ENCODE measurements at places on chromosomes 7 and 10. TPM values are rescaled to one million over a fixed set of nuclear protein-coding genes. Genes with fewer than 3 reads are reported as not detected.
A peak's percentile ranks its signal among the peaks of the same experiment; 100 is the strongest.

The RNF148 gene
- 0.40 TPM for total RNA-seq

The FAM25C gene
- not detected for total RNA-seq

- no peak for DNase-seq
Observed at GRCh38 chr10:31949266-31949665, 20.6 kb upstream of the ARHGAP12 start.

DNA sequence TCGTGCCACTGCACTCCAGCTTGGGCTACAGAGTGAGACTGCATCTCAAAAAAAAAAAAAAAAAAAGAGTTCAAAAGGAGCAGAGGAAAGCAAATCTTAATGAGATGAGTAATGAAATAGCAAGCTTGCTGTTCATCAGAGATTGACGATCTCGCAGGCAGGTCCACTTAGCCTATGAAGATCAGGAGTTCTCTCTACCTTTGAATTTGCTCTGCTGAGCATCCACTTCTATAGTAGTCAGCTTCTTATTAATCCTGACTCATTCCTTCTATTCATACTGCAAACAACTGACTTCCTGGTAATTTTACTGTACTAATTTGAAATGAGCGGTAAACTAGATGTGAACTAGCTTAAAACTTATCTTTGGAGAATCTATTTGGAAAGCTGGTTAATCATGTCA lies 1014.6 kb downstream of the GATA3 start:
- no peak for DNase-seq

GRCh38 chr10:72242675-72243074 lies 26.6 kb upstream of the ASCC1 start:
- DNase-seq, result no peak

GRCh38 chr7:33050535-33051318 lies 11.8 kb downstream of the NT5C3A start:
- DNase-seq, result peak; percentile 33

The PLXDC2 gene
- 30.1 TPM for total RNA-seq

The ZPBP gene
- total RNA-seq, result not detected

- DNase-seq, result peak; percentile 84
Observed at GRCh38 chr10:20276127-20276979, 460.1 kb downstream of the PLXDC2 start.

The C10orf67 gene
- total RNA-seq, result not detected

DNA sequence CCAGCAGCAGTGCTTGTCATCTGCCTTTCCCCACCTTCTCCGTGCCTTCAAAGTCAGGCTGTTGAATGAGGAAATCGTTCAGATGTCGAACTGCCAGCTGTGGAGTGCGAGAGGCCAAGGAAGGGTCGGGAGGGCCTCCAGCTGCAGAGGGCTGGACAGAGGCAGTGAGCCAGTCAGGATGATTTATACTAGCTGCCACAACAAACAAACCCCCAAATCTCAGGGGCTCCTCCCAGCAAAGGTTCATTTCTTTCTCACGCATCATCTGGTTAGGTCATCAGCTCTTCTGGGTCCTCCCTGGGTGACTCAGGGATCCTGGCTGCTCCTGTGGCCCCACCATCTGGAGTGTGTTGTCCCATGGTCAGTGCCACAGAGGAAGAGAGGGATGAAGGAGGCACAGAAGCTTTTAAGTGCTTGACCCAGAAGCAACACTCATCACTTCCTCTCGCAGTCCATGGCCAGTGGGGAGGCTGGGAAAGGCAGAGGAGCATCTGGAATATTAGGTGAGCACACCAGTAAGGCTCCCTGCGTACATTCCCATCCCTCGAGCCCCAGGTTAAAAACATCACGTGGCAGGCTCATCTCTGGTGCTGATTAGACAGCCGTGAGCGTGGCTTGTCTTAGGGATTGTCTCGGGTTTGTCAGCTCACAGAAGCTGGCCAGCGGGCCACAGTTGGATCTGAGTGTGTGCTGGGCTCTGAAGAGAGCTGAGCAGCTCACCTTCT lies 140.7 kb downstream of the RGS10 start:
- DNase-seq, result no peak

GRCh38 chr10:42954766-42955492 lies 121.9 kb upstream of the RET start:
- DNase-seq, result no peak

GRCh38 chr10:69492091-69492745 lies 41.0 kb downstream of the TSPAN15 start:
- no peak for DNase-seq

DNA sequence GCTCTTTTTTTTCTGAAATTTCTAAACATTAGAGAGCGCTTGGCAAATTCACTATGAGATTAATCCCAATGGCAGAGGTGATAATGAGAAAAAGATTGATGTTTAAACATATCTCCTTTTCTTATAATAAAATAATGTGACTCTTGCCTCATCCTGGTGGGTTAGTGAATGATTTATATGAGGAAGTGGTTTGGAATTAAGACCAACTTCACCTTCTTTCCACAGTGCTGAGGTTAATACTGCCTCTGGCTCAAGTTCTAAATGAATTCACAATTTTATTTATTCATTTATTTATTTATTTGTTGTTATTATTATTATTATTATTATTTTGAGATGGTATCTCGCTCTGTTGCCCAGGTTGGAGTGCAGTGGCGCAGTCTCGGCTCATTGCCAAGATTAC lies 40.5 kb upstream of the ADO start:
- no peak for DNase-seq

DNA sequence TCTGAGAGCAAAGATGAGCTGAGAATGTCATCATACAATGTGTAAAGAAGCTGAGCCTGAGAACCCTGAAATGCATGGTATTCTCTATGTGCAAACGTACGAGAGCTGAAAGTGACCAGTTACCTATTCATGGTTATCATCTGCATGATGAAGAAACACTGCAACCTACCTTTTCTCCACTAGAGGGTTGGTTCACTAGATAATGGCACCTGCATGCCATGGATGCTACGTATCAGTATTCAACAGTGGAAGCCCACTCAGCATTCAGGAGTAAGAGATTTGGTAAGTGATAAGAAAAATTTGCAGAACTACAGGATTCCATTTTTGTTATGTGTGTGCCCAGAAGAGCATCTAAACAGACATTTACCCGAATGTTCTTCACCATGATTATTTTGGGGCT lies 145.4 kb downstream of the PTPRN2 start:
- DNase-seq, result peak; percentile 26

The TUBGCP2 gene
- total RNA-seq, result 54.8 TPM

DNA sequence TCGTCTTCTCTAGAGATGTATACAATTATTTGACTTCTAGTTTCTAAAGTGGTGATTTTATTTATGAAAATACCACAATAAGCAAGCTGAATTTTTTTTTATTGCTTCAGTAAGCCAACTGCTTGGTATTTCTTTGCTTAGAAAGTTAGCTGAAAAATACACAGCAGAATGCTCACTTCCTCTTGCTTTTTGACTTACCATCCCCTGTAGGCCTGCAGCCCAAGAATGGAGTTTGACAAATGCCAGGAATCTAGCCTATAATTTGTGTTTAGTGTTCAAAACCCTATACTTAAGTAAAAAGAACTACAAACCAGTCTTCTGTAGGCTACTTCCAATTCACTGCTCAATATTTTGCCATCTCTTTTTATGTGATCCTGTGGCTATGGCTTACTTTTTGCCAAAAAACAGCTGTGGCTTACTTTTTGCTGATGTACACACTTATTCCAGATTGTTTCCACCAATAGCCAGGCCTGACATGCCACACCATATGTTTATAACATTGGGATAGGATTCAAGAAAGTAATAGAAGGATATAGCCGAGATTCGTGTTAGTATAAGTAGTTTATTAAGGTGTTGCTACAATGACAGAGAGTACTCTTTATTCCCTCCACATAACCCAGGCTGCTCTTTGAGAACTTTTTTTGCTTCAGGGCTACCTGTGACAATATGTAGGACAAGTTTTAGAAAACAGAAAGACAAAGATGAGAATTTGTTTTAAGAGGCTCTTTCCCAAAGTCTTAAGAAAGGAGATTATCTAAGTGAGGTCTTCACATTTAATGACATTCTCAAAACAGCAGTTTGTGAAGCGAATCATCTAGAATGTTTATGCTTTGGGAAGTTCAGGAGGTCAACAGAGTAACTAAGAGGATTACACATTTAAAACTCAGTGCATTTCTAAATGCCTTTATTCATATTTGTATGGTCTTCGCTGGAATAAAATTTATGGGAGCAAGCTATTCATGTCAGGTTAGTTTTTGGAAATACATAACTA lies 263.9 kb upstream of the FZD1 start:
- DNase-seq, result peak; percentile 18

DNA sequence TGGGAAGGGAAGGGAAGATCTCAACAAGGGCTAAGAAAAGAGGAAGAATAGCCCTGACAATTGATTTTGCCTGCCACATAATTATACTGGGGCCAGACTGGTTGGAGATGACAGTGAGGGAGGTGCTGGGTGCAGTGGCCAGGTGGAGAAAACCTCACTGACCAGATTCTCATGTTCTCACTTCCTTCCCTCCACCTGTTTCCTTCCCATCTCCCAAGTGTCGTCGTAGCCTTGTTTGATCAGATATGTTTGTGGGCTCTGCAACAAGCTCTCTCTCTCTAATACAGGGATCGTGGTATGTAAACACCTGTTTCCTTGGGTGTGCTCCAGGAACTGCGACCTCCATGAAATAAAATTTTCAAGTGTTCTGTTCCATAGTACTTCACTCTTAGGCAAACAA lies 60.2 kb downstream of the VCL start:
- DNase-seq, result no peak

DNA sequence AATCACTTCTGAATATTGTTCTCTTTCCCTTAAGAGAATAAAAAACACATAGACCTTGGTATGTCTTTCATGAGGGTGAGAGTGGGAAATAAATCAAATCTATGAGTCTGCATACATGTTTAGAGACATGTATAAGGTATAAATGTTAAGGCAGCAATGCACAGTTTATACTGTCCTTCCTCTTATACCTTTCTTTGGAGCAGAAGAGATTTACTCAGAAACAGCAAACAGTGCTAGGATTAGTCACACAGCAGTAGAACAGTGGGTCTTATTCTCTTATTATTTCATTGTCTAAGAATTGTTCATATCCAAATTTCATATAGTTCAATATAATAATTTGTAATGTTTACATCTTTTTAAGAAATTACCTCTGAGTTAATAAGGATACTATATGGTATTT lies 126.7 kb upstream of the TMEM196 start:
- no peak for DNase-seq

DNA sequence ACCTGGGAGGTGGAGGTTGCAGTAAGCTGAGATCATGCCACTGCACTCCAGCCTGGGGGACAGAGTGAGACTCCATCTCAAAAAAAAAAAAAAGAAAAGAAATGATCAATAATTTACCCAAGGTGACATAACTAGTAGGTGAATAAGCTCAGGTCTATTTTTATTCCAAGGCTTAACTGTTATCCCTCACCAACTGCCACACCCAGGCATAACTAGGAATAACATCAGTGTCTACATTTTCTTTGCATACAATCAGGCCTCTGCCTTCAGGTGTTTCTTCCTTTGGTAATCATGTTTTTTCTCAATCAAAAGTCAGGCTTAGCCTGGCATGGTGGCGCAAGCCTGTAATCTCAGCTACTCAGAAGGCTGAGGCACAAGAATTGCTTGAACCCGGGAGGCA lies 26.6 kb downstream of the CPEB3 start:
- no peak for DNase-seq

GRCh38 chr10:14836208-14836607 lies 1.6 kb downstream of the CDNF start:
- no peak for DNase-seq

The PDE6C gene
- total RNA-seq, result not detected

- no peak for DNase-seq
Observed at GRCh38 chr7:33743594-33743993, 161.7 kb upstream of the BMPER start.

The LEP gene
- not detected for total RNA-seq

The NACAD gene
- 0.39 TPM for total RNA-seq

The AMPH gene
- 22.8 TPM for total RNA-seq

- DNase-seq, result no peak
Observed at GRCh38 chr10:6167456-6167855, 35.3 kb upstream of the PFKFB3 start.

The SEMA3A gene
- 134 TPM for total RNA-seq

The RNF32 gene
- total RNA-seq, result 3.0 TPM

GRCh38 chr7:14023838-14024237 lies 34.4 kb upstream of the ETV1 start:
- DNase-seq, result no peak

DNA sequence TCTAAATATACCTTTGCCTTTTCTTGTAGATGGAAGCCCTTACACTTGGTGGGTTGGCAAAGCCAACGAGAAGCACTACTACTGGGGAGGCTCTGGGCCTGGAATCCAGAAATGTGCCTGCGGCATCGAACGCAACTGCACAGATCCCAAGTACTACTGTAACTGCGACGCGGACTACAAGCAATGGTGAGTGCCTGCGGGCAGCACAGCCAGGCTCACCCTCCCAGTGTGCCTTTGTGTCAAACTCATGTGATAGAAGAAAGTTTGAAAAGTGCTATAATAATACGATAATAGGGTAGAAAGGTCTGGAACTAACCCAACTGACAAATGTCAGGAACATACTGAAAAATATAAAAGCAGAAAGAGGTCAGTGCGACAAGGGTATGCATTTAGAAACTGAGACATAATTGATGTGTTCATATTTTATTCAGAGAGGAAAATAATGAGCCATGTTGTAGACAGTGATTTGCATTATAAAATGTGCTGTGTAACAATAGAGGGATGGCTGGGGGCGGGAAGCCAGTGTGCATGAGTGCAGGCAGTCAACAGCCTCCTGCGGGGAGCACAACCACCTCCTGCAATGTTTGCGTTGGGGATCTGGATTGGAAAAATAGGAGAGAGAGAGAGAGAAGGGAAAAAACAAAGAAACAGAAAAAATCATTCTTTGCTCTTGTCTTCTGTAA lies 686.9 kb upstream of the C7orf33 start:
- DNase-seq, result peak; percentile 65

DNA sequence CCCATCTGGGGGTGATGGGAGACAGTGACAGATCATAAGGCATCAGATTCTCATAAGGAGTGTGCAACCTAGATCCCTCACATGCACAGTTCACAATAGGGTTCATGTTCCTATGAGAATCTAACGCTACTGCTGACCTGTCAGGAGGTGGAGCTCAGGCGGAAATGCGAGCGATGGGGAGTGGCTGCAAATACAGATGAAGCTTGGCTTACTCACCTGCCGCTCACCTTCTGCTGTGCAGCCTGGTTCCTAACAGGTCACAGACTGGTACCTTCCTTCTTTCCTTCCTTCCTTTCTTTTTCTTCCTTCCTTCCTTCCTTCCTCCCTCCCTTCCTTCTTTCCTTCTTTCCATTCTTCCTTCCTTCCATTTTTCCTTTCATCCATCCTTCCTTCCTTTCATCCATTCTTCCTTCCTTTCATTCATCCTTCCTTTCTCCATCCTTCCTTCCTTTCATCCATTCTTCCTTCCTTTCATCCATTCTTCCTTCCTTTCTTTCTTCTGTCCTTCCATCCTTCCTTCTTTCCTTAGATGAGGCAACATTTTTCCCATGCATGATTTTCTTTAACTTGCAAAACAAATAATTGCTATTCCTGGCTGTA lies 370.0 kb upstream of the AUTS2 start:
- DNase-seq, result no peak

The CDK5 gene
- 10.3 TPM for total RNA-seq

GRCh38 chr7:101386558-101387231 lies 24.0 kb downstream of the COL26A1 start:
- peak; percentile 82 for DNase-seq

GRCh38 chr7:67470256-67470751 lies 473.7 kb downstream of the TYW1 start:
- peak; percentile 82 for DNase-seq
